WERI-Rb-1 (cell line): ENCODE measurements at places on chromosomes 16 and 17.

- DNase-seq = no peak
Observed at GRCh38 chr16:86389566-86390328, 120.6 kb upstream of the FOXF1 start.

GRCh38 chr16:54879681-54880080 is 51.0 kb upstream of the IRX5 start:
- no peak for DNase-seq

GRCh38 chr16:1346422-1347285 is 5.0 kb downstream of the TSR3 start:
- peak; percentile 79 for DNase-seq

DNA sequence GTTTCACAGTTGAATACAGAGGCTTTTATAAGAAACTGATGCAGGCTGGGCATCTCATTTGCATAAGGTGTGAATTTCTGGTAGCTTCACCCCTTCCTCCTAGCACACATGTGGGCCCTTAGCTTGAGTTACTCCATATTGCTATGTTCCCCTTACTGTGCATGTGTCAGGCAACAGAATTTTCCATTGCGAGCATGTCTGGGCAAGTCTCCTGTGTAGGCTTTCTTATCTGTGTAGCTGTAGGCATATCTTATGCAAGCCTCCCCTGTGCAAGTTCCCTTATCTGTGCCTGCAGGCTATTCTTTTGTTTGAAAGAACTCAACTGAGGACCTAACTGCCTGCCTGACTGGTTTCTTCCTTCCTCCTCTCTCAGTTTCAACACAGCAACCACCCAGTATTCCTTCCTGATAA is 597.4 kb upstream of the CDH5 start:
- DNase-seq = no peak

- no peak for DNase-seq
Observed at GRCh38 chr17:68344701-68345136, 53.4 kb downstream of the ARSG start.

DNA sequence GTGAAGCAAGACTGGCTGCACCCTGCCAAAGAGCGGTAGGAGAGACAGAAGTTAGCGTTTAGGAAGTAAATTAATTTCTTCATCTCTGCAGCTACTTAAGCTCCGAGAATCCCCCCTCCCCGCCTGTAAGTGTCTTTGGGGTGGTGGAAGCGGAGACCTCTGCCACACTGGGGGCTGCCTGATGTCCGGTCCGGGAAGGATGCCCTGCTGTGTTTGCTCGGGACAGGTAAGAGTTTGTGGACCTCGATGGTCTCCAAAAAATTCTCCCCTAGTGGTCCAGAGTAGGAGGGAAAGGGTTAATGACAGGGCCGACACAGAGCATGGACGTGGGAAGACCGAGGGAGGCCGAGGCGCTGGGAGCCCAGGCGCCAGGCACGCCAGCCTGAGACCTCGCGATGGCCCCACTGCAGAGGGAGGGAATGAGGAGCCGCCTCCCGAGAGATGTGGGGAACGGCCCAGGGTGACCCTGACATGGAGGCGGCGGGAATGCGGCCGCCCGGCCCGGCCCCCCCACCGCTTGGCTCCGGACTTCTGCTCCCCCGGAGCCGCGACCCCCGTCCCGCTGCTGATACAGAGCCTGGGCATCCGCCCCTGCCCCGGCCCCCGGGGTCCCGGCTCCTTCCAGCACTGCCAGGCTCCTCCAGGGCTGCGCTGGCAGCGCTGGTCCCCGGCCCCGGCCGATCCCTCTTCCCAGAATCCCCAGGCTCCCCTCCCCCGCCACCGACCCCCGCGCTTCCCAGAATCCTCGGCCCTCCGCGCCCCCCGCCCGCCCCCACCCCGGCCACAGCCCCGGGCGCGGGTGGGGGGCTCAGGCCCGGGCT is 680 bp downstream of the ZNF629 start:
- peak; percentile 53 for DNase-seq

- DNase-seq = peak; percentile 95
Observed at GRCh38 chr17:50550661-50551432, 3.9 kb downstream of the SPATA20 start.

DNA sequence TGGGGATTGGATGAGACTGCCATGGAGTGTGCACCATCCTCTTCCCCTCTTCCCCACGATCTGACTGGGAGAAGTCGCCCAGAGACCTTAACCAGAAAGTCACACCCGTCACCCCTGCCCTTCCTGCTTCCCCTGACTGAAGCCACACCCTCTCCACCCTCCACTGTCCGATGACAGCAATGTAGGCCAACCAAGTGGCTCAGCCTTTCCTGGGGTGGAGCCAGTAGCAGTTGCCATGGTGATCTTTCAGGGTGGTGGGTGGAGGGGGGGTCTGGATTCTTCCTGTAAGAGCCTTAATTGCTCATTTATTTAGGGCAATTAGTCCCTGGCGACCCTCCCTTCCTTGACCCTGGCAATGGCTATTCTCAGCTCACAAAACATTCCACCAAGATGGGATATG is 37.5 kb upstream of the PHB1 start:
- no peak for DNase-seq

DNA sequence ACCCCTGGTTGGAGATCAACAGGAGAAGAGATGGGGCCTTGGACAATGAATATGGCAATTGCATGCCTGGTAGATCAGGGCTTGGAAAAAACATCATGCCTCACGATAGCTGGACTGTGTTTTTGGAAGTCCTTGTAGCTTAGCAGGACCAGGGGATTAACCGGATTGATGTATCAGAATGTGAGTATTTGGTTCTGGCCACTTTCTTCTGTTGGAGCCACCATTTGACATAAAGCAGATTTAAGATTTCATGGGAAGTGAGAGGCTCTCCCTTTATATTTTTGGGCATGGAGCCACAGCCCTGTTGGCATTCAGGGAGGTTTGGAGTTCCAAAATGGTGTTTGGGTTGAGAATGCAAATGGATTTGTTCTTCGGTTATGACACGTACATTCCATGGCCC is 424.7 kb upstream of the MAF start:
- DNase-seq = no peak

- no peak for DNase-seq
Observed at GRCh38 chr16:24972608-24973220, 42.5 kb downstream of the ARHGAP17 start.

GRCh38 chr16:17070882-17071592 is 399.7 kb downstream of the XYLT1 start:
- no peak for DNase-seq

DNA sequence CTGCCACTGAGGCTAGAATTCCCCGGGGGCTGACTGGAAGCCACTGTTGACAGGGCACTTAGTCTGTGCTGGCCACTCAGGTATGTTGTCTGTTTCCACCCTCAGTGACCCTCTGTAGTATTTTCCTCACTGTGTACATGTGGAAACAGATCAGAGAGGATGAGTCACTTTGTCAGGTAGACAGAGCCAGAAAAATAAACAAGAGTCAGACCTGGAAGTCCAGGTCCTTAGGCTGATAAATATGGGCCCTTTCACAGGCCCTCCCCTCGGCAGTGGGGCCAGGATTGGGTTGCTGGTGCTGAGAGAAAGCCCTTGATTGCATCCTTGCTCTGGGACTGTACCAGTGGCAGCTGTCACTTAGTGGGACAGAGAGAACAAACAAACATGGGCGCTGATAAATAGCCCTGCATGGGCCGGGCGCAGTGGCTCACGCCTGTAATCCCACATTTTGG is 21.3 kb downstream of the PGS1 start:
- DNase-seq = no peak

GRCh38 chr17:77453613-77454241 is 313.0 kb downstream of the SEC14L1 start:
- no peak for DNase-seq

DNA sequence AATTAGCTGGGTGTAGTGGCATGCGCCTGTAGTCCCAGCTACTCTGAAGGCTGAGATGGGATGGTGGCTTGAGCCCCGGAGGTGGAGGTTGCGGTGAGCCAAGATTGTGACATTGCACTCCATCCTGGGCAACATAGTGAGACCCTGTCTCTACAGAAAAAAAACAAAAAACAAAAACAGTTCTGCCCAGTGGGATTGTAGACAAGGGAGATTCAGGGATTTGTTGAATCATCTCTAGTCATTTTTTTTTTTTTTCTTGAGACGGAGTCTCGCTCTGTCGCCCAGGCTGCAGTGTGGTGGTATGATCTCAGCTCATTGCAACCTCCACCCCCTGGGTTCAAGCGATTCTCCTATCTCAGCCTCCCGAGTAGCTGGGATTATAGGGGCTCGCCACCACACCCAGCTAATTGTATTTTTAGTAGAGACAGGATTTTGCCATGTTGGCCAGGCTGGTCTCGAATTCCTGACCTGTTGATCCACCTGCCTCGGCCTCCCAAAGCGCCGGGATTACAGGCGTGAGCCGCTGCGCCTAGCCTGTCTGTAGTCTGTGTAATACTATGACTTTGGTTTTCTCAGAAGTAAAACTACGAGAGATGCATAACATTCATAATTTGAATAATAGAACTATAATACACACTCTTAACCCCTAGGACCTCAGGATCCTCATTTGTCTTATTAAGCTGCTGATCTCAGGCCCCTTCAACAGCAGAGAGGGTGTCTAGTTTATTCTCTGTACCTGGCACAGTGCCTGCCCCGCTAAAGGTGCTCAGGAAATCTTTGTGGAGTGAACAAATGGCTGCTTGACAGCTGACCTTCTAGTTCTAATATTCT is 1.4 kb downstream of the TEN1 start:
- no peak for DNase-seq
